Renal cortex interstitium (tissue), 15 donors: ENCODE measurements at places on chromosomes 11 and 22.

DNA sequence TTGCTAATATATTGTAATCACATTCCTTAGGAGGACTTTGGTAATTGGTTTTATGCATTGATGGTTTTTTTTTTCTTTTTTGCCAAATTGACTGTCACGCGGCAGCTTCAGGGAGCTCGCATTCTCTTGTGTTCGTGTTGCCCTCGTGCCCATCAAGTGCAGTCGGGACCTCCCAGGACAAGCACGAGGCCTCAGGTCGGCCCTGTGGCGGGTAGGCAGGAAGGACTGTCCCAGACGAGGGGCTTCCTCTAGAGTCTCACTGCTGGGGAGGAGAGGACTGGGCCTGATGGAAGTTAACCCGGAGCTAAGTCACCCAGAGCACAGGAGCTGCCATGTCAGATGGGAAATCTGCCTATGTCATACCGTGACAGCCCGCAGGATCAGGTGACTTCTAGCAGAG is 37.0 kb downstream of the CTTN start:
- no peak for DNase-seq

GRCh38 chr11:57508341-57509170 is 6.9 kb downstream of the SLC43A1 start:
- DNase-seq = no peak

- DNase-seq = no peak
These were observed 55.6 kb upstream of the PPARA start for GRCh38 chr22:46094676-46095075.

- no peak for DNase-seq
These were observed 23.9 kb downstream of the SLC22A12 start for GRCh38 chr11:64614917-64615316.
